Peyer's patch (tissue), 4 donors: ENCODE measurements at places on chromosomes 1 and 21. TPM values are rescaled to one million over a fixed set of nuclear protein-coding genes. Genes with fewer than 3 reads are reported as not detected.

DNA sequence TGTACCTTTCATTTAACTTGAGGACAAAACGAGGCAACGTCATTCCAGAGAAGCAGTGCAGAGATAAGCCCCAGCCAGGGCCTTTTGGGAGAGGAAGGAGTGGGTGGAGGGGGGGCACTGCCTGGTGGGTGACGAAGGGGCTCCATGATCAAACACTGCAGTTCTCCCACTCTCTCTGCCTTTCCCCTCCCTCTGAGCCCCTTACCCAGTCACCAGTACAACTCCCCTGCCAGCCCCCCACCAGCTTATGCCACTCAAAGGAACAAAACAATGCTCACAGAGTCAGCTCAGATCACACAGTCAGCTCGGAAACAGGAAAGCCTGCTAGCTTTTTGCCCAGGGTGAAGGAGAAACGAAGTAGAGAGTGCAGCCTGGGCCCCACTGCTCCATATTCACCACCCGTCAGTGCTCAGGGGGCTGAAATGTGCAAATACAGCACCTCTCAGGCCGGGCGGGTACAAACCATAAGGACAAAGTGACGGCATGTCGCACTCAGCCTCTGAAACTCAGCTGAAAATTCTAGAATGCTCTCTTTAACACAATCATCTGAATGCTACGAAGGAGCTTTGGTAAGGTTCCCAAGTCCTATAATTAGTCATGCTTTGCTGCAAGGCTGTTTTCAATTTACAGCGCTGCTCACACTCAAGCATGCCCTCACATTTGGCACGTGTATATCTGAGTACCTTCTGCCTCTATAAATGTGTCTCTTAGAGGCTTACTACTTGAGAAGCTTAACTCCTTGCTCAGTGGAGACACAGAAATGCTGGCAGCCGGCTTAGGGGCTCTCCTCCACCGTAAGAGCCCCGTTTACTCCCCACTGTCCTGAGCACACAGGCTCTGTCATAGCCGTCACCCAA is 65.8 kb upstream of the RAB4A start:
- DNase-seq = no peak

DNA sequence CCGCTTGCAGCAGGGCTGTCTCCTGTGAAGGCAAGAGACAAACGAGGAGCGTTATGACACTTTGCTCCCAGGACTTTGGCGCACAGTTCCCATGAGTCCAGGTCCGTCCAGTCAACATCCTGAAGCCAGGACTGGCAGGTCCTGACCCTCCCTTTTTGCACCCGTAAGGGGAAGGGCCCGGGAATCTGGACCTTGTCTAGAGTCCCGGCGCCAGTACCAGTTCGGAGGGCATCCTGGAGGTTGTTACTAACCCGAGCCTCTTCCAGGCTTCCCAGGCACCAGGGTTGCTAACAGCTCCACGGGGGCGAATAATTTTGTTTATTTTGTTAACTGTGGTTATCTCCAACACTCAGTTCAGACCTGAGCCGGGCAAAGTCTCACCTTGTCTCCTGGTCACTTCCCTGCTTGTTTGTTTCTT is 682 bp upstream of the RWDD3 start:
- DNase-seq = peak; percentile 82

DNA sequence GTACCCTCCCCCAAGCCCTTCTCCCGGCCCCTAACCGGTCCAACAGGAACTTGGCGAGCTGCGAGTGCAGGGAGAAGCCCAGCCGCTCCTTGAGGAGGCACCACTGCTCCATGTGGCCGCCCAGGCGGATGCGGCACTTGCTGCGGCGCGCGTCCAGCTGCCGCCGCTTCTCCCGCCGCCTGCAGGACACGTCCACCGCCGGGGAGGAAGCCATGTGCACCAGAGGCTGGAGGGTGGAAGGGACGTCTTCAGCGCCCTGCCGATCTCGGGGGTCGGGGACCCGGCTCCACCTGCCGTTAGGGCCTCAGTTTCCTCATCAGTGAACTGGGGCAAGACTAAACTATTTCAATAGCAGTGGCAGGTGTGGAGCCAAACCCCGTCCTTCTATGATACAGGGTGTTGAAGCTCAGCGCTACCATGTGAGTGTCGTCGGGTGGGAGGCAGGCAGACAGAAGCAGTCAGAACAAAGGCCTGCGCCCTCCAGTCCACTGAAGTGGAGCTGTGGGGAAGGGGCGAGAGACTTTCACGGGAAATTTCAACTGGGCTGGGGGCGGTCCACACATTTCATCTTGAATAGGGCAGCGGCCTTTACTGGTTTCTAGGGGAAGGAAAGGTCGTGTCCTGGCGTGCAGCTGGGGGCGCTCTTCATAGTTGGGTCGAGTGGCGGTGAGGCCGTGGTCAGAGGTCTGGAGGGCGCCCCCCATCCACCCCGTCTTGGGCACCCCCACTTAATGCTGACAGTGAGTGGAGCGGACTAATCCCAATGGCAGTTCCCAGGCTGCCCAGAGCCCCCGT is 592 bp downstream of the ZNF692 start:
- peak; percentile 45 for DNase-seq

The ANGPTL7 gene
- not detected for total RNA-seq

The TAL1 gene
- 1.2 TPM for total RNA-seq
